ENCODE measurements at places on chromosomes 1 and 21.
A peak's percentile ranks its signal among the peaks of the same experiment; 100 is the strongest.

GRCh38 chr21:31558189-31558961 is 101.1 kb upstream of the SOD1 start:
- peak; percentile 32 for DNase-seq

DNA sequence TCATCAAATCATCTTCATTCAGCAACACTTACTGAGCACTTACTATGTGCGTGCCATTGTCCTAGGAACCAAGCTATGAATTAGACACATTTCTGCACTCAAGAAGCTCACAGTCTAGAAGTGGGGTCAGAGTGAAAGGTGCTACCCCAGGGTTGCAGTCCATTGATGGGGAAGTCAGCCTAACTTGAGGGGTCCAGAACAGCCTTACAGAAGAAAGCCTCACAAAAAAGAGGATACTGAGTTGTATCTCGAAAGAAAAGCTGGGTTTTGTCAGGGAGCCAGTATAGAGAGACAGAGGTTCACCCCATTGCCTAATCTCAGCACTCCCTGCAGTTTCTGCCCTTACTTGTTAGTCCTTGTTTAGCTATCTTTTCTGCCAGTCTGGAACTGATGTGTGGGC is 153.1 kb upstream of the JUN start:
- no peak for DNase-seq

DNA sequence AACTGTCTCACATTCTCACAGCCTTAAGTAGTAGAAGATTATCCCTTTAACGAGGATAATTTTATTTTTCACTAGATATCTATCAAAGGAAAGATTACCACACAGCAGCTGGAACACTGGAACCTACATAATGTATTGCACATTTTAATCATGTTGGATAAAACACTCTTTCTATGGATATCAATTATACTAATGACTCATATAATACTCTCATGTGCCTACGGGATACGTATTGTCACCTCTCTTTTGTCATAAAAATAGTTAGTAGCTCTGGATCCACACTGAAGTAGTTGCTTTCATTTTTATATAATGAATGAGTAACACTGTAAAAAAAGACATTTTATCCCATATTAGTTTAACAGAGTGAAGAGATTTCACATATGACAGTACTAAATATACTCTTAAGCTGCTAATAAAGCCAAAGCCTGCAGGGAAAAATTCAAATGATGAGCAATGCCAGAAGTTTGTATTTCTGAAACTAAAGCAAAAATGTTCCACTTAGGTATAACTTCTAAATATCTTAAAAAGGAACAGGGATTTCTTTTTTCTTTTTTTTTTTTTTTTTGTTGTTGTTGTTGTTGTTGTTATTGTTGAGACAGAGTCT is 408.7 kb upstream of the PKN2 start:
- no peak for DNase-seq

- DNase-seq, result peak; percentile 48
These were observed 607 bp upstream of the LGR6 start for GRCh38 chr1:202192770-202193613.

DNA sequence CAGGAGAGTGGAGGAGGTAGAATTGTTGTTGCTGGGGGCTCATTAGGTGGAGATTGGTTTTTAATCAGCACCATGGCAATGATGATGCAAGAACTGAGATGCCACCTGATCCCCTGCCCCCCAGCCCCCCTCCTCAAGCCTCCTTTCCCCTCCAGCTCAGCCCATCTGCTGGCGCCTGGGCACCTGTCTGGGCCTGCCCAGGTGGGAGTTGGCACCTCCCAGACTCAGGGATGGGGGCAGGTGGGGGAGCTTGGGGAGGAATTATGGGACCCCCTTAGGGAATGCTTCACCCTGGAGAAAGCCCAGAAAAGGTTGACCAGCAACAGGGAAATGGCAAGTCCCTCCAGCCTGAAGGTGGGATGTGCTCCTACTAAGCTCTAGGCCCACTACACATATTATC is 1.5 kb upstream of the NHLH1 start:
- DNase-seq, result no peak

DNA sequence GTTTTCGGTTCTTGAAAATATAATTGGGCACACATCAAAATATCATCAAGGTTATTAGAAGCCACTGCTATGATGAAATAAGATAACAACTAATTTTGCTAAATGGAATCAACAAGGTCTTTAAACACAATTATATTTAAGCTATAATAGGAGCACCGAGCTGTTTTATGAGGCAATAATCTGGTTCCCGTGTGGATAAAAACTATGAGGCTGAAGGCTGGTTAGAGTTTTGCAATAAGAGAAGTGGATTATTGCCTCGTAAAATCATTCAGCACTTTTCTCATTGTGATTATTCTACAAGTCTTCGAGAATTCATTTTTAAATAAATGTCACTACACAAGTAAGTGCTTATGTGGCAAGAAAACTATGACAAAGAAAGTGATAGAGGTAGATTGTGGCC is 975.7 kb upstream of the ADGRL2 start:
- DNase-seq, result no peak

Measured in activated T-cell treated with anti-CD3 and anti-CD28 coated beads, Interleukin-2, amount 50 U/mL, for 4 hours (primary cell).